ENCODE measurements at places on chromosomes 13 and 19. TPM values are rescaled to one million over a fixed set of nuclear protein-coding genes. Genes with fewer than 3 reads are reported as not detected.
A peak's percentile ranks its signal among the peaks of the same experiment; 100 is the strongest.

DNA sequence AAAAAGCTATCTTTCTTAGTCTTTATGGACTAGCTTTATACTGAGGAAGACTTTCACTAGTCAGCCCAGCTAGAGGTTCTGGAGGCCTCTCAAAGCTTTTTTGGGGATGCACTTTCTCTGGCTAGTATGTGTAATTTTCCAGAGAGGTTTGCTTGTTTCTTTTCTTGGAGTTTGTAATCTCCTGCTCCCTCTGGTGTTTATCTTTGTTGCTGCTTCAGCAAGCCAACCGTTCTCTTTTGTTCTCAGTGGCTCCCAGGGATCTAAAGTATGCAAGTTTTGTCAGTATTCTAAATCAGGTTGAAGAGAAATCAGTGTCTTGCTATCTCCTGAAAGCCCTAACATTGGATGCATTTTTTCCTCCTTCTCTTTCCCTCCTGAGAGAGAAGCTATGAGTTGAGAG is 121.1 kb upstream of the MYO16 start:
- no peak for DNase-seq

DNA sequence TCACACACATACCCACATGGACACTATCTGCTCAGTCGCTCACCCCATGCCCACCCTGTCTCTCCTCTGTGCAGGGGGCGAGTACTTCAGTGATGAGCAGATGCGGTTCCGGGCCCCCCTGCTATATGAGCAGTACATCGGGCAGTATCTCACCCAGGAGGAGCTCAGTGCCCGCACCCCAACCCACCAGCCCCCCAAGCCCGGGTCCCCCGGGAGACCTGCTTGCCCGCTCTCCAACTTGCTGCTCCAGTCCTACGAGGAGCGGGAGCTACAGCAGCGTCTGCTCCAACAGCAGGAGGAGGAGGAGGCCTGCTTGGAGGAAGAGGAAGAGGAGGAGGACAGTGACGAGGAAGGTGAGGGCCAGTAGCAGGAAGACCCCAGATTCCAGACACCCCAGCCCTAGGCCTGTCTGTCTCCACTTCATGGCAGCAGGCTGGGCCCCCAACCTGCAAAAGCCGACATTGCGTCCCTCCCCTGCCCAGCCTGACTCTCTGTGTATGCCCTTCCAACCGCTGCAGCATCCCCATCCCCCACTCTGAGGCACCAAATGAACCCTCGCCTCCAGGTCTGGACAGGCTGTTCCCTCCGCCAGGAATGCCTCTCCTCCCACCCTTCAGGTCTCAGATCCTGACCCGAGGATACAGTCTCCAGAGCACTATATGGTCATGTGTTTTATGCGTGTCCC is 9.7 kb downstream of the CCDC97 start:
- DNase-seq = no peak

Gene SRRM5
- total RNA-seq = 0.24 TPM

- no peak for DNase-seq
Measured at GRCh38 chr13:35810321-35810720, 320.9 kb downstream of the DCLK1 start.

Gene ZNF221
- 15.9 TPM for total RNA-seq

- no peak for DNase-seq
Measured at GRCh38 chr13:25136880-25137787, 35.0 kb downstream of the AMER2 start.

Gene RASL11A
- 25.5 TPM for total RNA-seq

- DNase-seq = no peak
Measured at GRCh38 chr13:99703908-99704307, 202.6 kb downstream of the TM9SF2 start.

Gene SELENOV
- total RNA-seq = not detected

DNA sequence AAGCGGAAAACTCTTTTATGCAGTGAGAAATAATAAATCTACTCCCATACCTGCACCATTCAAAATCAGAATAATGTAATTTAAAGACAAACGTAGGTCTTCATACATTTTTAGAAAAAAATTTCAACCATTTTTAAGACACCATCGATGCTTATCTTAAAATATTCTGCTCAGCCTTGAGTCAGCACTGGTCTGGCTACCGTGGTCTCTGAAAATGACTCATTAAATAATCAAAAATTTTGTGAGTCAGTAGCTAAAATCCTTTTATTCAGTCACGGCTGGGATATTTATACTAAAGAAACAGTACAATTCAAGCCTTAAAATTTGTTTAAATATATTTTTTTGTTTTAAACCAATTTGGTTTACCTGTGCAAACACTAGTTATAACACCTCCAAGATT is 2862.8 kb upstream of the PCDH20 start:
- no peak for DNase-seq

DNA sequence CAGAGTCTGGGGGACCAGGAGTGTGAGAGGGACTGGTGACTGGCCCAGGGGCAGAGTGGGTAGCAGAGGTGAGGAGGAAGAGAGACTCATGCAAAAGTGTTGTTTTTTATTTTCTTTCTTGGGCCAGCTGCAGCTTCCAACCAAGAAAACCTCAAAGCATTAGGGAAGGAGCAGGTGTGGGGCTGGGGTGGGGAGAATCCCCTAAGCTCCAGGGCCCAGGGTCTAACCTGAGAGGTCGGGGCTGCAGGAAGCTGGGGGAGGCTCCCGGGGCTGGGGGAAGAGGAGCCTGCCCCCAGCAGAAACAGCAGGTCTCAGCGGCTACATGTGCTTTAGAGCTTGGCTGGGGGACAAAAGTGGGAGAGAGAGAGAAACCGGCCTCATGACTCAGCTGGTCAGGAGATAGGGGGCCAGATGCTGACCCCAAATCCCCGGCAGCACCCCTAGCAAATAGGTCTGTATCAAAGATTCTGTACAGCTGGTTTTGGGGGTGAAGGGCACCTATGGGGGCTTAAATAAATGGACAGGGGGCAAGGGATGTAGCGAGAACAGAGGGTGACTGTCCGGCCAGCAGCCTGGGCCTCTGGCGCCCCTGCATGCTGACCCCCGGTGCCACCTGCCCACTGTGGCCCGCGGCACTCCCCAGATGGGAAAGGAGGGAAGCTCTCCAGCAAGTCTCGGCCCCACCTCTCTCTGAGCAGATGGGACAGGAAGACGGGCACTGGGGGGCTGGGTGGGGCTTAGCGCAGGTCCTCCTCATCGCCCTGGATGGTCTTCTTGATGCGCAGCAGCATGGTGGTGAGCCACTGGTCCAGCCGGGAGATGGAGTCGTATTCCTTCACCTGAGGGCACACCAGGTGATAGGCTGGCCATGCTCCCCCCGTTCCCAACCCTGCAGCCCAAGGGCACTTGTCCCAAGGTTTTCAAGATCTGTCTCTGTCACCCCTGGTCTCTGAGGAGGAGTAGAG is 3.8 kb upstream of the KPTN start:
- no peak for DNase-seq

Gene CARS2
- 36.4 TPM for total RNA-seq

DNA sequence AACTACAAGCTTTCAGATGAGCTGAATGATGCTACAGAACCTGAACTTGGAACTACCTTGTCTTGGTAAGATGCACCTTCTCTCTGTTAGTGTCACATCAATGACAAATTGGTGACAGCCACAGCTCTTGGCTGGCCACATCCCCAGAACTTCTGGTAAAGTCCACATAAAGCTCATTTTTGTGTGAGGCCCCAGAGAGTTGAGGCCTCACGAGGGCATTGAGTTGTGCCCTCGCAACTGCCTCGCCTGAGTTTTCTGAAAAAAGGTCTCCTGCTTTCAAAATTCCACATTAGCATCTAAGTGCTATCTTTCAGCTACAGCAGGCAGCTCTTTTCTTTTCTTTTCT is 42.6 kb downstream of the MRPL57 start:
- DNase-seq = no peak

Gene TLE2
- total RNA-seq = 12.3 TPM

- DNase-seq = no peak
Measured at GRCh38 chr19:49415102-49415809, 8.0 kb downstream of the PTH2 start.

DNA sequence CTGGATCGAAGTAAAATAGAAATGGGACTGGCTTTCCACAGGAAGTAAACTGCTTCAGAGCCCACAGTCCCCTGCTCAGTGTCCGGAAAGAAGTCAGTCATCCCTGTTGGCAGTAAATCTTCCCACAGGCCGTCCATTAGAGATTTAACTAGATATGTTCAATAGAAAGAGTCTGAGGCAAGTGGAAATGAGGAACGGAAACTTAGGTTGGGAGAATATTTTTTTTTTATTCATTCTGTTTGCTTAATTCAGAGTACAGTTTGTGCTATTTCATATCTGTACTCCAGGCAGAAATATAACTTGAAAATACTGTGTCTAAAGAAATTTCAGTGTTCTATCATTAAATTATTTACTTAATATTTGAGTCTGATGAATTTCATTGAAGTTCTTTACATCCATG is 22.7 kb downstream of the SLC25A15 start:
- DNase-seq = no peak

Gene ADM5
- 1.9 TPM for total RNA-seq

GRCh38 chr13:113460599-113460998 is 7.3 kb upstream of the ADPRHL1 start:
- DNase-seq = no peak

DNA sequence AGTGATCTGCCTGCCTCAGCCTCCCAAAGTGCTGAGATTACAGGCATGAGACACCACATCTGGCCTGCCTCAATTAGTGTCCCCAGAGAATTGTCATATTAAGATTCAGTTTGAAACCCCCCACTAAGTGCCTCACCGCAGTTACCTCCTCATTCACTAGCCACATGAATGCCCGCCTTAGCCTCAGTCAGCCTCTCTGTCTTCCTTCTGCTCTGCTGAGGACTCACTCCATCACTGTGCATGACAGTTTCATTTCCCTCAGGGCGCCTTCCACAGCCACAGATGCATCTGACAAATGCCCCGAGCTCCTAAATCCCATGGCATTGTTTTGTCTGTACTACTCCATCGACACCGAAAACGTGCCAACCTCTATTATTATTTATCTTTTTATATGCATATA is 23.3 kb downstream of the MIPEP start:
- DNase-seq = no peak

DNA sequence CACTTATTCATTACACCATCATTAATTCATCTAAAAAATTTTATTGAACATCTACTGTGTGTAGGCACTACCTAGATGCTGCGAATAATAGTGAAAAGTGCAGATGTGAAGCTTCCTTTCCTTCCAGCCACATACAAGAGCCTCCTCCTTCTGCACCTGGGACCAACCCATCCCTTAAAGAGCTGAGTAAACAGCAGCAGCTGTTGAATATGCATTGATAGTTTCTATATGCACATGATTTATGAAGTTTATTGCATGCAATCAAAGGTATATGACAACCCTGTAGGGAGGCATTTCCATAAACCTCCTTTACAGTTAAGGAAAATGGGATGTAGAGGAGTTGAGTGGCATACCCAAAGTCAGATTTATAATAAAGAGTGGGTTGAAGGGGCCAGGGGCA is 110.3 kb upstream of the IPO5 start:
- DNase-seq = no peak

GRCh38 chr13:59635589-59635988 is 528.1 kb downstream of the DIAPH3 start:
- no peak for DNase-seq

DNA sequence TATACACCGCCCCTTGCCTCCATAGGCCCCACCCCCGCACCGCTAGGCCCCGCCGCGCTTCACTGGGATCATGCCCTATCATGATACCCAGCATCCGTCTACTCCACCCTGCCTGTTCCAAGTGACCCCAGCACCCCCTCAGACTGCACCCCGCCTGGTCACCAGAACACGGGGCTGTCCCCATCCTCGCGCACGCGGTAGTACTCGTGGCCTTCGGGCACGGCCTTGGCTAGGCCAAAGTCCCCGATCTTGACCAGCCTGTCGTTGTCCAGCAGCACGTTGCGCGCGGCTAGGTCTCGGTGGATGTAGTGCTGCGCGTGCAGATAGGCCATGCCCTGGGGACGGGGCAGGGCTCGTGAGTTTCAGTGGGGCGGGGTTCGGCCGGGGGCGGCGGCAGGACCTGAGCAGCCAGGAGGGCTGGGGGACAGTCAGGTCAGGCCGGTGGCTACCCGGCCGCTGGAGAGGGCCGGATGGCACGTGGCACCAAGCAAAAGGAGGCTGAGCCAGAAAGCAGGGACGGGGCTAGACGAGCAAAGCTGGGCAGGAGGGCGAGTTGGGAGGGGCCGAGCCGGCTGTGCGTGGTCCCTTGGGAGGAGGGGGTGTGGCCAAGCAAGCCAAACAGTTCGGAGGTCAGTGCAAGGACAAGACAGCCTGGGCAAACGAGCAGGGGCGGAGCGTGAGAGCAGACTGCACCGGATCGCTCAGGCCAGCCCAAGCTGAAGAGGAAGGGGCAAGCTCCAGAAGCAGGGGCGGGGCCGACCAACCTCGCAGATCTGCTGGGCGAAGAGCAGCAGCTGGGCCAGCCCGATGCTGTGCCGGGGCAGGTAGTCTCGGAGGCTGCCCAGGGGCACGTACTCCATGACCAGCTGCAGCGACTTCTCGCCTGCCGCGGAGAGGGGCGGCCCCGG is 13.6 kb upstream of the ICAM3 start:
- peak; percentile 63 for DNase-seq

- DNase-seq = peak; percentile 24
Measured at GRCh38 chr13:95201814-95202651, 99.2 kb downstream of the ABCC4 start.

DNA sequence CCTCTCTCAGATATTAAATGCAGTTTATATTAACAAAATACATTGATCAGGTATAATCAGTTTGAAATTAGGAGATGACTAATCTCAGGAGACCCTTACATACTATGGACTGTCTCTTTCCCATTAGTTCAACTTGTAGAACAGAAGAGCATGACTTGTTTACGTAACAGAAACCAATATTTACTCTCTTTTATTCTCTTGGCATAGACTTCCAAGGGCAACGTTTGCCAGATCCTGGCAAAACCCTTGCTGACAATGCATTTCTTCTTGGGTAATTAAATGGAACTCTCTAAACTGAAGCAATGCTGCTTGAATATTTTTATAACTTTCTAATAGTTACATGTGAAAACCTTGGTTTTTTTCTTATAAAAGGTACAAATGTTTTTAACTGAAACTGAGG is 68.3 kb upstream of the MYO16 start:
- DNase-seq = no peak

GRCh38 chr13:73879346-73880015 is 254.7 kb downstream of the KLF12 start:
- no peak for DNase-seq

Gene DLEU7
- total RNA-seq = 2.6 TPM

Gene CIC
- total RNA-seq = 10.4 TPM

- DNase-seq = no peak
Measured at GRCh38 chr19:37304190-37304883, 66.6 kb upstream of the ZNF527 start.

DNA sequence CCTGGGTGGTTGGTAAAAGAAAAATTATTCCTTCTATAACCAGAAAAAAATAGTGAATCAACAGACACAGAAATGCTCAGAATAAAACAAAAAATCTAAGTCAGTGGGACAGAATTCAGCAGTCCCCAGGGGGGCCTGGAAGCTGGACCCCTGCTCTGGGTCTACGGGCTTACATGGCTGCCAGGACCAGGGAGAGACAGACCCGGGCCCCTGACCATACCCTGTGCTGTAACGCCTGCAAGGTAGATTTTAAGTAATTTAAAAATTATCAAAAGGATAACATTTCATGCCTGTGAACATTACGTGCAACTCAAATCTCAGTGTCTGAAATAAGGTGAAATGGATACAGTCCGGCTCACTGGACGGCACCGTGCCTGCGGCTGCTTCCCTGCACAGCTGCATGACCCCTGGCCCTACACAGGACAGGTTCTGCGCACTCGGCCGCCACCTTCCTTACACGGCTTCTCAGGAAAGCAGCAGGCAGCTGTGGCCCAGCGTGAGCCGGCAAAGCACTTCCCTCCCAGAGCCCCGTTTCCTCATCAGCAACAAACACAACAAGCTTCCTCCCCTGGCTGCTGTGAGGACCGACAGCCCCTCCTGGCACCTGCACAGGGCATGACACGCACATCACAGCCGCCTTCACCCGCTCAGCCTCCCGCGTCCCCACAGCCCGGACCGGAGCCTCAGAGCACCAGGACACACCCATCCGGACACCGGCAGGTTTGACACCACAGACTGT is 22.2 kb downstream of the RASA3 start:
- DNase-seq = no peak
